ENCODE measurements at places on chromosomes 5 and 9.
A peak's percentile ranks its signal among the peaks of the same experiment; 100 is the strongest.

- DNase-seq: no peak
Measured at GRCh38 chr9:71602652-71603051, 165.7 kb downstream of the CEMIP2 start.

GRCh38 chr5:3237276-3237868 is 358.3 kb upstream of the IRX1 start:
- DNase-seq: no peak

DNA sequence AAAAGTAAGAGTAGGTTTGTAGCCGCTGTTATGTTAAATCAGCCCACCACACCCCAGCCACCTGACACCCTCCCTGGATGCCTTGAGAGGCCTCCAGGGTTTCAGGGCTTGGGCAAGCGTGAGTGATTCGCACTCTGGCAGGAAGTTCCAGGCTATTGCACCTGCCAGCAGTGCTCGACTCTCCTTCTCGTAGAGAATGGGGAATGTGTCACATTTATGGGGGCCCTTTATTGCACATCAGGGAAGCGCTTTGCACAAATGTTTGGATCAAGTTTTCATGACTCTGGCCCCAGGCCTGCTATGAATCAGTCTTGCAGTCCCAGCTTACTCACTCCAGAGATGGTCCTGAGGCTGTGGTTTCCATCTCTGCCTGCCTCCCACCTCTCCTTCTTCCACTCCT is 66.1 kb upstream of the ADRA1B start:
- DNase-seq: no peak

GRCh38 chr5:127813633-127814587 is 110.7 kb downstream of the CCDC192 start:
- peak; percentile 59 for DNase-seq

DNA sequence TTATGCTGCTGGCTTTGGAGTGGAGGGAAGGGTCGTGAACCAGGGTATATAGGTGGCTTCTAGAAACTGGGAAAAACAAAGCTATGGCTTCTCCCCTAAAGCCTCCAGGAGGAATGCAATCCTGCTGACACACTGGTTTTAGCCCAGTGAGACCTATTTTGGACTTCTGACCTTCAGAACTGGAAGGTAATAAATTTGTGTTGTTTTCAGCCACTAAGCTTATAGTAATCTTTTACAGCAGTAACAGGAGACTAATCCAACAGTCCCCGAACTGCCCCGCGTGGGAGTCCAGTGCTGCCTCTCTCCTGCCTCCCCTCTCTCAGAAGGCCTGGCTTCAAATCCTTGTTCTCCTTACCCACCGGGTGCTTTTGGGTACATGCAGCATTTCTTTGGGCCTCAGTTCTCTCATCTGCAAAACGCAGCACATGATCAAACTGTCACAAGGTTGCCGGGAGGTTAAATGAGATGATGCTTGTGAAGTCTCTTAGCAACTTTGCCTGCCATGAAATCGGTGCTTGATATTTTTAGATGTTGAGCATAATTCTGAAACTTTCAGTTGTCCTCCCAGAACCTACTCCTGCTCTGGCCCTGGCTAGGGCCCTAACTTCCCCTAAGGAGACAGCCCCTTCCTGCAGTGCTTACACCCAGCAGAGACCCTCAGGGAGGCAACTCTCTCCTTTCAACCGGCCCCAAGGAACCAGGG is 127.3 kb upstream of the BOD1 start:
- no peak for DNase-seq

- DNase-seq: peak; percentile 44
Measured at GRCh38 chr9:444528-444927, 229.9 kb downstream of the DOCK8 start.

DNA sequence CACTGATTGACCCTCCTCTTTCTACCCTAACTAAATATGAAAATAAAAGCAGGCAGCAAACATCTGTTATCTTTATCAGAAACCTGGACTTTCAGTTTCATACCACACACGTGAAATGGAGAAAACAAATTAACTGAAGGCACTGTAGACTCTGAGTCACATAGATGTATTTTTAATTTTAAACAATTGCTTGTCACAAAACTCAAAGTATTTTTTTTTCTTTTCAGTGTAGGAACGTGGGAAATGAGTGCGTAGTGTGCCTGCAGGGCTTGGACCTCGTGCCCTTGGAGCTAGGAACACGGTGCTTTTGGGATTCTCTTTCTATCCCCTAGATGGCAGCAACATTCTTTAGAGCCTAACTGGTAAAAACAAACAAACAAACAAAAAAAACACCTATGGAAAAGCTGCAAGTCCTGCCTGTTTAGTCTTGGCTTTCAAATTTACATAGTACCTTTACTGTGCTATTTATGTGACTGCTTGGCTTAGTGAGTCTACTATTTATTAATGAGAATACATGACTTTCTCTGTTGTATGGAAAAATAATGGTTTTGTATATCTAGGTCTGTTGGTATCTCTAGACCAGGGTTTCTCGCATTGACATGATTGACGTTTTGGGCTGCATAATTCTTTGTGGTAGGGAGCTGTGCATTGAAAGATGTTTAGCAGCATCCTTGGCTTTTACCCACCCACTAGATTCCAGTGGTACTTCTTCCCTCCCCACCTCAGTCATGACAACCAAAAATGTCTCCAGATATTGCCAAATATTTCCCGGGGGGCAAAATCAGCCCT is 16.8 kb upstream of the ACTBL2 start:
- DNase-seq: peak; percentile 42

DNA sequence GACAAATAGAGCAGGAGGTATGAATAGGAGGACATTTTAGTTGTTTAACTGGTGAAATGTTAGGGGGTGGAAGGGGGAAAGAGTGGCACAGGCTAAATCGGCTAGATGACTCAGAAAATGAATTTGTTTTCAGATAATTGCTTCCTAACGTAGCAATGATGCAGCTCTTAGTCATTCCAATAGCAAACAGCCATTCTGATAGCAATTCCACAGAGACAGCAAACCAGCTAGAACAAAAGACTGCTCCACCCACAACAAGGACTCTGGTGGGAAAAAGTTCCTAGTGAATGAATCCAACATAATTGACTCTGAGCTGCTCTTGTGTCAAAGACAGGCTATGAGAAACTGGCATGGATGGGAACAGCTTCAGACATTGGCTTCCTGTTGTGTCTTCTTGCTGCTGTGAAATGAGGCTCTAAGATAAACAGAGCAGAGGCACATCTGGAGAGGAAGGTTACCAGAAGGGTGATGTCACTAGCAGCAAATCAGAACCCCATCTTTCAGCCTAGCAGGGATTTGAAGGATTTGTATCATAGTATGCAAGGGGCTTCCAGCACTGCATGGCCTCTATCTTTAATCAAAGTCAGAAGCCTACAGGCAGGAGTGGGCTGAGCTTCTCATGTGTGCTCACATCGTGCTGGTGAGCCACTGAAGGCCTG is 28.1 kb upstream of the F2RL1 start:
- DNase-seq: peak; percentile 95

GRCh38 chr5:102211165-102211564 is 84.9 kb downstream of the SLCO4C1 start:
- no peak for DNase-seq

GRCh38 chr9:737400-738120 is 103.9 kb upstream of the DMRT1 start:
- no peak for DNase-seq

DNA sequence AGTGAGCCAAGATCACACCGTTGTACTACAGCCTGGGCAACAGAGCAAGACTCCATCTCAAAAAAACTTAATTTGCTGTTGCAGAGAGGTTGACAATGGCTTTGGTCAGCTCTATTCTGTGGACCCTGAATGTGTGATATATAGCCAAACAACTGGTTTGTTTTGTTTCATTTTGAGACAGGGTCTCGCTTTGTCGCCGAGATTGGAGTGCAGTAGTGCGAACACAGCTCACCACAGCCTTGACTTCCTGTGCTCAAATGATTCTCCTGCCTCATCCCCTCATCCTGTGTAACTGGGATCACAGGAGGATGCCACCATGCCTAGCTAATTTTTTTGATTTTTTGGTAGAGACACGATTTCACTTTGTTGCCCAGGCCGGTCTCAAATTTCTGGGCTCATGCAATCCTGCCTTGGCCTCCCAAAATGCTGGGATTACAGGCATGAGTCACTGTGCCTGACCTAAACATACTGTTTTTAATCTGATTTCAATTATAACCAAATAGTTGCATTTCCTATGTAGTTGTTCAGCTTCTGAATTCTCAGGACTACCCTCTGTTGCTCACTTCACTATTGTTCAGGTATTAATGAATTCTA is 9.8 kb downstream of the RNF183 start:
- no peak for DNase-seq

DNA sequence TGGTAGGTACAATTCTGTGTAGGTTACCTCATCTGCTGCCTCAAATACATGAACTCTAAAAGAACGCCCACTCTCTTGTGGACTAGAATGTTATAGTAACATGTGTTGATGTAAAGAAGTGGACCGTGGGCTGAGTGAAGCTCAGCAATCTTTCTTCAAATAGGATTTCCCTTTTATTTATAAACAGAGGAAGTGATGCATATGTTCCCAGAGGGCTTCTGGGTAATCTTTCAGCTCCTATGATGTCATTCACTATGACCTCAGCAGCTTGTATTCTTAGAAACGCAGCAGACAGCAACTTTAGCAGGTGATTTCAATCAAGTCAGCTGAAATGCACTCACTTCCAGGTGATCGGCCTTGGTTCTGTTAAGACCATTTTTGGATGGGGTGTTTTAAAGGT is 14.4 kb downstream of the F2RL2 start:
- no peak for DNase-seq

GRCh38 chr5:178113141-178113787 is at the start of gene N4BP3:
N4BP3 (plus strand) TSS chr5:178113532; CDS start chr5:178119584, 6,052 bp downstream.
- DNase-seq: no peak

DNA sequence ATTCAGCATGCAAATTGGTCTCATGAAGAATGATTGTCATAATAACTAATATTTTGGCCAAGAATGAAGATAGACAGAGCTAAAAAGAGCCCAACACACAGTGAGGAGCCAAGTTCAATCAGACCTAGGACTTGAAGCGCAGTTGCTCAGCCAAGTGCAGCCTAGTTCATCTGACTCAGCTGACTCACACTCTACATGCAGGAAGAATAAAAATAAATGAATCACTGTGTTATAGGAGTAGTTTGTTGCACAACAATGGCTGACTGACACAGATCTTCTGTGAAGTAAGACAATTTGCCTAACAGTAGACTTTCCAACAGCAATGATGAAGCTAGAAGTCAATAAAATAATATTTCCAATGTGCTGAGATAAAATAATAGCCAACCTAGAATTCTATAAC is 261.5 kb downstream of the CEMIP2 start:
- DNase-seq: no peak

DNA sequence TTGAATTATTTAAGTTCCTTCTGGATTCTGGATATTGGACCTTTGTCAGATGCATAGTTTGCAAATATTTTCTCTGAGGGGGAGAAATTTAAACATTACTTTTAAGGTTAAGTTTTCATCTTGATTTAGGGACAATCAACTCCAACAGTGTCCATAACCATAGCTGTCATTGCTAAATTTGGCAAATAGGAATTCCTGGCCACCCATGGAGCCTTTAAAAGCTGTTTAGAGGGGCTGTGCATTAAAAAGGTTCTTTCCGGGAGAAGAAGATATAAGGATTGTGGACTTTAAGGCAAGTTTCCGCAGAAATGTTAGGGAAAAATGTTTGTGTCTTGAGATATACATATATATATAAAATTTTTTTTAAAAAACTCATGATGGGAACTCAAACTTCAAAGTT is 339.7 kb downstream of the ADAMTS6 start:
- no peak for DNase-seq

- no peak for DNase-seq
Measured at GRCh38 chr9:77215874-77216273, 38.5 kb downstream of the VPS13A start.

DNA sequence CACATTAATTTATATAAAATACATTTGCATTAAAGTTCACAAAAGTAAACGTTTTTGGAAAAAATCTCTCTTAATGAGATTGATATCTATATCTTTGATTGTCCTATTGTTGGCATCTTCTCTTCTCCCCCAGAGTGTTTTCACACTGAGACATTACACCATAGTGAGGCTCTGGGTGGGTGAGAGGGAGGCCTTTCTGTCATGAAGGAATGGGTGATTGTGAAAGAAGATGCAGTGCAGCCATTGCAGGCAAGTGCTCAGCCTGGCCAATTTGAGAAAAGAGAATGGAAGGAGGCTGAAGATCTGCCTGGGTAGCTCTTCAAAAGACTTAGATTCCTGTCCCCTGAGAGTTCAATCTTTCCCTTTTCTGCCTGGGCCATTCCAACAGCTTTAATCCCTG is 140.8 kb downstream of the SLC12A2 start:
- DNase-seq: no peak

DNA sequence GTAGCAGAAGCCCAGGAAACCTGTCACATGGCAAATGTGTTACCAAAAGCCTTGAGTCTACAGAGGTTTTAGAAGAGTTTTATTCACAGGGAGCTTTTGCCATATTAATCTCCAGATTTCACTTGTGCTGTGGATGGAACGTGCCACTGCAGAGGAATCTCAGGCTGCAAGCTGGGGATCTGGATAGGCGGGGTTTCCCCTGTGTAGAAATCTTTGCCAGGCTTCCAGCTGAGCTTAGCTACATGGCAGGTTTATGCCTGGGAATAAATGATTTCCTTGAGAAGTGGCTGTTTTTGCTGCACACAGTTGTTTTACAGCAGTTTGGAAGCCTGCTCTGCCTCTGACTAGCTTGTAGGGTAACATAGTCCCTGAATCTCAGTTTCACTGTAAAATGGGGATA is 224.6 kb upstream of the PLPPR1 start:
- no peak for DNase-seq

GRCh38 chr5:4572311-4573100 is 567.6 kb upstream of the ADAMTS16 start:
- peak; percentile 70 for DNase-seq

DNA sequence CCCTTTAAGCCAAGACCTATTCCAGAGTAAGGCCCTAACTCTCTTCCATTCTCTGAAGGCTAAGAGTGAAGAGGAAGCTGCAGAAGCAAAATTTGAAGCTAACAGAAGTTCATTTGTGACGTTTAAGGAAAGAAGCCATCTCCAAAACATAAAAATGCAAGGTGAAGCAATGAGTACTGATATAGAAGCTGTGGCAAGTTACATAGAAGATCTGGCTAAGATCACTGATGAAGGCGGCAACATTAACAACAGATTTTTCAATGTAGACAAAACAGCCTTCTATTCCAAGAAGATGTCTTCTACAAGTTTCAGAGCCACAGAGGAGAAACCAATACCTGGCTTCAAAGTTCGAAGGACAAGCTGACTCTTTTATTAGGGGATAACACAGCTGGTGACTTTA is 1143.4 kb downstream of the CDH12 start:
- no peak for DNase-seq

GRCh38 chr5:150779397-150780186 is 1.0 kb downstream of the SMIM3 start:
- no peak for DNase-seq

Data from astrocyte of the cerebellum (primary cell).